CD4-positive, alpha-beta T cell treated with Interleukin-17A for 4 hours (primary cell): ENCODE measurements at places on chromosomes 3 and 15.
A peak's percentile ranks its signal among the peaks of the same experiment; 100 is the strongest.

GRCh38 chr15:88913017-88913849 lies at the start of gene MFGE8:
Gene MFGE8, minus strand, starts transcription at chr15:88913379. Its CDS starts 60 bp downstream, at chr15:88913319.
- peak; percentile 83 for DNase-seq

DNA sequence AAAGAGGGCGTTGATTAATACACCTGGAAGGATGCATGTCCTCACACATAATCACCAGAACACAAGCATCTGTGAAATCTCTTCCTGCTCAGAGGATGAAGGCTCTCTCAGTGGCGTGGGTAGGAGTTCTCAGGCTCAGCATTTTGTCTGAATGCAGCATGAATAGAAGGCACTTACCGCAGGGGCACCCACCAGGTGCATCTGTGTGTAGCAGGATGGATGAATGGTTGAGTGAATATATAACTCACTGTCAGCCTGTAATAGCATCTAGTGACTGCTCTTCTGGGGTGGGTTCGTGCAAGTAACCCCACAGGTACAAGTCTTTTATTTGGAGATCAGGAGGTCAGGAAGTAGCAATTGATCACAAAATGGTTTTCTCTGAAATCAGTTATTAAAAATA lies 143.0 kb downstream of the SQOR start:
- DNase-seq, result no peak

DNA sequence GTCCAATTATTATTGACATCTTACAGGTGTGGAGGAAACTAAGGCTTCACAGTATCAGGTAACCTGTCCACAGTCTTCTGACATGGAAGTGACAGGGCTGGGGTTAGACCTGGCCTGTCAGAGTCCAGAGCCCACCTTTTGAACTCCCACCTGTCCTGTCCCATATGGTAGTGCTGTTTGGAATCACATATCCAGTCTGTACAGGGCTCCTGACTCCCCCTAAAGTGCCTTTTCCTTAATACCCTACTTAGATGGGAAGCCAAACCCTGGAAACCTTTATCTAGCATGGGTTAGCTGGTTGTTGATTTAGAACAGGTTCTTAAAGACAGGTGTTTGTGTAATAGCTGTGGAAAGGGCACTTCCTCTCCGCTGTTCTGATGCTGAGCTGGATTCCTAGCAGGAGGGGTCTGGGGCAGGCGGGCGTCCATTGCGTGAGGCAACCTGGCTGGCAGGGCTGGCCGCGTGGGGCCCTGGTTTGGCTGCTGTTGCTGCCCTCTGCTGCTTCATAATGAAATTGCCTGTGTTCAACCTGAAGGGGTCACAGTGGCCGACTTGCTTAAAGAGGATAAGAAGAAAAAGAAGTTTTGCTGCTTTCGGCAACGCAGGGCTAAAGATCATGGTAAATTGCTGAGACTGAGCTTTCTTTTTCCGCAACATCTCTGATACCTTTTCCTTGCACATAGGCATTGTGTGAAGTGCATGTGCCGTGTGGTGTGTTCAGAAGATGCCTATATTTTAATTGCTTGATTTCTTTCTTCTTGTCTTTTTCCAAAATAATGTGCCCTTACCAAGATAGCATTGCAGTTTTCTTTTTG lies 136.2 kb downstream of the CHDH start:
- peak; percentile 51 for DNase-seq

- DNase-seq, result no peak
These were observed 44.6 kb upstream of the VILL start for GRCh38 chr3:37945807-37946530.

- DNase-seq, result no peak
These were observed 11.2 kb downstream of the C3orf62 start for GRCh38 chr3:49265661-49266386.

DNA sequence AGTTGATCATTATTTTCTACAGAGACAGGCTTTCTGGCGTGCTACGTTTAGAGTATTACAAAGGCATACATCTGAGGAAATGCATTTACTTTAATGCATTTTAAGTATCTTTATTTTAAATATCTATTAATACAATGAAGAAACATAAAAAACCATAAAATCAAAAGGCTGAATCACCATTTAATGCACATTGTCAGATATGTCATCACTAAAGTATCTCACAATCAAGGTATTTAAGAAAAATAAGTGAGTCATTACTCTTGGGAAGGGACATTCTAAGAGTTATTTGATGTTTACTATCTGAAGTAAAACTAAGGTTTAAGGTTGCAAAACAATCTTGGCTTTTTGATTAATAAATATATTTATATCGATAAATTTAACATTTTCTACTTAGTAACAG lies 102.2 kb downstream of the CTNNB1 start:
- no peak for DNase-seq
